ENCODE measurements at places on chromosomes 1 and 21.
A peak's percentile ranks its signal among the peaks of the same experiment; 100 is the strongest.

- DNase-seq, result no peak
These were observed 1.1 kb upstream of the RAP1GAP start for GRCh38 chr1:21670059-21670881.

- DNase-seq, result no peak
These were observed 850 bp upstream of the KHDC4 start for GRCh38 chr1:155934936-155935590.

DNA sequence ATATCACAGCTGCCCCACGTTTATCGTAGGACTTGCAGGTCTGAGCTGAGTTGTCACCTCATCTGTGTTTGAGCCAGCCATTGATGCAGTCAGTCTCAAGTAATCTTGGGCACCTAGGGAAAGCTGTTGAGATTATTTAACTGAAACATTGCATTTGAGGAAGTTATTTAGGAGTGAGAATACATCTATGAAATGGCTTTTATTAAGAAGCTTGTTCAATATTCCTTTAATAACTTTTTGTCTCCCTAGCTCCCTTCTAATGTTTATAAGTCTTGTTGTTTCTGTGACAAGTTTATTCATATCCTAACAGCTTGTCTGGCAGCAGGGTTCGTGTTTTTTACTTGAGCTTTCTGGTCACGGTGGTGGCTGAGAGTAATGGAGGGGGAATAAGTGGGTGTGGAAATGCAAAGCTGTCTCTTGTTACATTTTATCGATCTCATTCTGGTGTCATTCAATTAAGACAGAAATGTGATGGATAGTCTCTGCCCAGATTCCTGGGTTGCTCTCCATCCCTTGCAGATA is 555.9 kb downstream of the USP25 start:
- no peak for DNase-seq

DNA sequence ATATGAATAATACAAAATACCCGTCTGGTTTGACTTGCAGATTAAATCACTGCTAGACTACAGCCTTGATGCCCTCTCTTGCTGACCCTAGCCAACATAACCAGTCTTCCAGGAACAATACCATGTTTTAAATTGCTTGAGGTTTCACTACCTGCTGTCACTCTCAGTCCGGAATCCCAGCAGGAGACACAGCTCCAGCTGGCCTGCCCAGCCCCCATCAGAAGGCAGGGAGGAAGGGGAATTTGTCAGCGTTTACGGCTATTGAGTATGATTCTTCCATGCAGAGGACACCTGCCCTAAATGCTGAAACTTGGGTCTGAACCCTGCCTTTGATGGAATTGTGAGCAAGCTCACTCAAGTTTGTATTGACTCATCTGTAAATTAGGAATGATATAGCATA is 33.0 kb downstream of the ZNF496 start:
- DNase-seq, result no peak

DNA sequence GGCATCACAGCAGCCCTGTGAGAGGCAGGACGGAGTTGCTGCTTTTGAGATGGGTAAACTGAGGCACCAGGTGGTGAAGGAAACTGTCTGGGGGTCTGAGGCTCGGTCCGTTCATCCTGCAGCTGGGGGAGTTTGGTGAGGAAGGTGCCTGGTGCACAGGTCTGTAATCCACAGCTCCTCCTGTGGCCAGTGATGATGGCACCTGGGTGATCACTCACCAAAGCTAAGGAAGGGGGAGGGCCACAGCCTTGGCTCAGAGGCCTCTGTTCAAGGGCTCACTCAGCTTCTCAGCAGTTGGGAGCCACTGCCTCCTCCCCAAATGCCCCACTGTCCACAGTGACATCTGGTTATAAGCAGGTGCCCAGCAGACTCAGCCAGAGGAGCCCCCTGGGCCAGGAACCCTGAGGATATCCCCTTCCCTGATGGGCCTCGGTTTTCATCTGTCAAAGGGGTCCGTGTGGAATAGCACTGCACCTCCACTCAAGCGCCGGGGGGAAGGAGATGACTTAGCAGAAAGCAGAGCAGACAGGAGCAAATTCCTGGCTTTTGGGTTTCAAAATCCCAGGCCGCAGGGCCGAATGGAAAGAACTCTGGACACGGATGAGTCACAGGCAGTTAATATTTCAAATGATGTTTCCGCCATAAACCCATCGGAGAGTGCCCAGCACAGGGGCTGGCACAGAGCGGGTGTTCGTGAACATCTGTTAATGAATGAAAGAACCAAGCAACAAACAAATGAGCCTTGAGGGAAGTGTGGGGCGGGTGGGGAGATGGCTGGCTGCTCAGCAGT is 82.8 kb downstream of the DMRTB1 start:
- no peak for DNase-seq

DNA sequence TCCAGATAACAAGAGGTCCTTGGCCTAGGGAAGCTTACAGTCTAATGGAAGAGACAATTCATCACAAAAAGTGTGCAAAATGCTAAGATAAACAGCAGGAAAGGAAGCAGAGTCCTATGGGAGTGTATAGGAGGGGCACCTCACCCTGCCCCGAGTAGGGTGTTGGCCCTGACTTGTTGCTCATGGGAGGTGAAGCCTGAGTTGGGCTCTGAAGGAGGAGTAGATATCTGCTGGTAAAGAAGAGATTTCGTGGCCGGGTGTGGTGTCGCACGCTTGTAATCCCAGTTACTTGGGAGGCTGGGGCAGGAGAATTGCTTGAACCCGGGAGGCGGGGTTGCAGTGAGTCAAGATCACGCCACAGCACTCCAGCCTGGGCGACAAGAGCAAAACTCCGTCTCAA is 18.6 kb upstream of the GPR37L1 start:
- DNase-seq, result no peak

GRCh38 chr1:187794561-187794960 is 965.8 kb downstream of the PLA2G4A start:
- DNase-seq, result no peak

- DNase-seq, result no peak
These were observed 4.3 kb upstream of the SERBP1 start for GRCh38 chr1:67434491-67434890.

DNA sequence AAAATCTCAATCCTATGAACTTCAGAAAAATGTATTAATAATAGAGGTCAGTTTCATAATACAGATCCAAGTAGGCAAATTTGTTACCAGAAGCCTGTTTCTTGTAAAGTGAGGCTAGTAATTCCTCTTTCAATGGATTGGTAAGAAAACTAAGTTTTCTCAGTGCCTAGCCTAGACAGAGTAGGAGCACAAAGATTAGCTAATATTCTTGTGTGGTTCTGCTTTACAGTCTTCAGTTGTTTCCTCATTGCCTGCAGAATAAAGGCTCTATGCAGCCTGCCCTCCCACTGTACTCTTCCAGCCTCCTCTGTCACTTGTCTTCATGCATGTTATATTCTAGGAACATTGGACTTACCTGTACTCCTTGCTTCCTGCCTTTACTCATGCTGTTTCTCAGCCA is 2.4 kb upstream of the PPP1R15B start:
- no peak for DNase-seq

- DNase-seq, result no peak
These were observed 112.5 kb downstream of the RERE start for GRCh38 chr1:8704866-8705506.

DNA sequence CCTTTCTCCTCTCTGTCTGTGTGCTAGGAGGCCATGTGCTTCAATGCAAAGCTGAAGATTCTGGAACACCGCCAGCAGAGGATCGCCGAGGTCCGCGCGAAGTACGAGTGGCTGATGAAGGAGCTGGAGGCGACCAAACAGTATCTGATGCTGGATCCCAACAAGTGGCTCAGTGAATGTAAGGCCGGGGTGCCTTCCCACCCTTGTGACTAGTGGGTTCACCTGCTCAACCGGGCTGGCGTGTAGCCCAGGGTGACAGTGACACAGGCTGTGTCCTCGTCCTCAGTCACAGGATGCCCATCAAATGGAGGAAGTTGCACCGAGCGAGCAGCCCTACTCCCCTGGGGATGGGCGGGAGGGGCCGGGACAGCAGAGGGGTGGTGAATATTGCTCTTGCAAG is 544.1 kb downstream of the KIF26B start:
- DNase-seq, result no peak

DNA sequence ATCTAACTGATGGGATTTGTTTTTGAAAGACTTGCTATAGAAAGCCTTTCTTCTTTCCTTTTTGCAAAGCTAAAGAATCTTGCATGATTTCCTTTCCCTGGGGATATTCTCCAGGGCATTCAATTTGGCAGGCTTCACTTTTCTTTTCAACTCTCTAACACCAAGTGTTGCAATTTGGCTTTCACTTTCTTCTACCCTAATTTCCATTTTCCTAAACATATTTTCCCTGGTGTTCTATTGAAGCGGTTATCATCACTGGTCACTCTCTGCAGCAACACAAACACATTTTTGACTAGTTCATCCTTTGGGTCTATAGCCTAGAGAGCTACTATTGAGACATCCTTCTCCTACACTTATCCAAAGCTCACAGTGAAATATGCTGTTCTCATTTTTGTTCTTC is 424.5 kb downstream of the NEGR1 start:
- DNase-seq, result no peak

GRCh38 chr1:208219659-208220282 is 24.4 kb downstream of the PLXNA2 start:
- no peak for DNase-seq

DNA sequence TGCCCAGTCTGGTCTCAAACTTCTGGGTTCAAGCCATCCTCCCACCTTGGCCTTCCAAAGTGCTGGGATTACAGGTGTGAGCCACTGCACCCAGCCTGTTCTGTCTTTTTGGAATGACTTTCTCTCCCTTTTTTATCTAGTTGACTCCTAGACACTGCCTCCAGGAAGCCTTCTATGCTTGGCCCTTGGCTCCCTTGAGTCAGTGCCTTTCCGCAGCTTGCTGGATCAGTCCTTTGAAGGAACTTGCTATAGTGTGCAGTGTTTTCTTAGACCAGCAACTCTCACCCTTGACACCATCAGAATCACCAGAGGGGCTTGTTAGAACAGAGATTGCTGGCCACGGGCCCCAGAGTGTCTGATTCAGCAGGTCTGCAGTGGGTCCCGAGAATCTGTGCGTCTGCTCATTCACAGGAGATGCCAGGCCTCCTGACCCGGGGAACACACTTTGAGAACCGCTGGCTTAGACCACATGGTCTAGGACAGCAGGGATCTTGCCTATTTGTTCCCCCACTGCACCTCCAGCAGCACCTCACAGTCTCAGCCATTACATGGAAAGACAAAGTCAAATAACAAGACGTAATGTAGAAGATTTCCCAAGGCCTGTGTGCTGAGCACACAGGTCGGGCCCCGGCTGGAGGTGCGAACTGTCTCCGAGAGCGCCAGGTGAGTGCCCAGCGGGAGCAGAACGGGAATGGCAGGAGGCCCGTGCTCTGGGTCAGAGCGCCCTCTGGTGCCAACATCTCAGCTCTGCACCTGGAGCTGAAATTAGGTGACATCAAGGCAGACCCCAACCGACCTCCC is 27.4 kb upstream of the CTPS1 start:
- peak; percentile 55 for DNase-seq

DNA sequence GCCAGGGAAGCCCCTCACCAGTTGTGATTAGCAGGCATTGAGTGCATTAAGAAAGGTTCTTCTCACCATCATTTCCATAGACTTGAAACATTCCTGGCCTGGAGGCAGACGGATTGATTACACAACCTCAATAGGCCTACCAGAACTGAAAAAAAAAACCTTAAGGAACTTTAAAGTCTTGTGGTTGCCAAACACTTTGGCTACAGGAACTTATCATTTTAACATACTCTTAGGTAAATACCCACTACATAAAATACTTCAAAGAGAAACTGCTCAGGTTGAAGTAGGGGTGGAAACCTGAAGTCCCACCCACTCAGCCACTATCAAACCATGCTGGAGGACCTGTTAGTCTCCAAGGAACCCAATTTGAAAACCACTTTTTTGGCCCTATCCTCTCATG is 22.4 kb upstream of the HMGB4 start:
- no peak for DNase-seq

DNA sequence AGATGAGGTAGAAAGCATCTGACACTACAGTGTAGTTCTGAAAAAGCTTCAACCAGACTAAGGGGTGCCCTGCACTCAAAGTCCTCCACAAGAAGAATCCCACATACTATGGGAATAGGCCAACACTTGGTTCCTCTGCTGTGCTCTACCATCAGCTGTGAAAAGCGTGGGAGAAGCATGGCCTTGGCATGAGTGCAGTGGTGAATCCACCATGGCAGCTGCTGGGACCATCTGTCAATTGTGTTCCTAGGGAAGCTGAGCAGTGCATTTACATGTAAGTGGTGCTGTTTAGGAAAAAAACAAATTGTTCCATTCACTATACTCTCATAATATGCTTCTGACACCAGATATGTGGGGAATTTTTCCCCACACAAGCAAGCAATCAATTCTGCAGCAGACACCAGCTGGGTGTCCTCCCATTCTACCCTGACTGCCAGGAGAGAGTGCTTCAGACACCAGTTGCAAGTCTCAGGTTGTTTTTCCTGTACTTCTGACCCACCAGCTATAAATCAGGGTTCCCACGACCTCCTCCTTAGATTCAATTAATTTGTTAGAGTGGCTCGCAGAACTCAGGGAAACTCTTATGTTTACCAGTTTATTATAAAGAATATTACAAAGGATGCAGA is 230.8 kb upstream of the CHRM3 start:
- DNase-seq, result no peak

- DNase-seq, result no peak
These were observed 8.4 kb downstream of the TIPRL start for GRCh38 chr1:168187177-168187576.

GRCh38 chr21:30152792-30153191 is 13.8 kb downstream of the CLDN17 start:
- no peak for DNase-seq

- no peak for DNase-seq
These were observed 250.3 kb upstream of the SGIP1 start for GRCh38 chr1:66283622-66284041.

- no peak for DNase-seq
These were observed 17.6 kb upstream of the CCT8 start for GRCh38 chr21:29091033-29091432.

DNA sequence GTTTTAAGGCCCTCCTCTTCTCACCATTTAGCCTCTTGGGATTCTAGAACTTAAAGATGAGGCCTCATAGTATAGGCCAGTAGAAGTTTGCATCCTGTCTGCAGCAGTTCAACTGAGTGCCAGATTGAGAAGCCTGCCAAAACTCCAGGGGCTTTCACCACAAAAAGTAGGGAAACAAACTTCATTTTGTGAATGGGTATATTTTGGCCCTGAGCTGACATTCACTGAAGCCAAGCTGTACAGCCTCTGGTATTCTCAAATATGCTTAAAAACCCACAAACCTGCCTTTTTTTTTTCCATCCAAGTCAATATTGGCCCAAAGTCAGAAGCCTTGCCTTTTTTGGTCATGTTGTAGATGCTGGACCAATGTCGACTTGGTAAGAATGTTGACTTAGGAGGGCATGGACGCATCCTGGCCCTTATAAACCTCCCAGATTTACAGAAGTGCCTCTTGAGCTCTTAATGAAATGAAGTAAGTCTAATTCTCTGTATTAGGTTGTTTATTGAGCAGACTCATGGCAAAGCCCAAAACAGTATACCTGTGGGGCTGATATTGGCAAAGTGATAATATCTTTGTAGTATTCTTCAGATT is 337.5 kb downstream of the CHRM3 start:
- no peak for DNase-seq

GRCh38 chr1:44784094-44785028 is 3.6 kb downstream of the BEST4 start:
- no peak for DNase-seq

Data from NCI-H2081 treated with DMSO at 0.1 percent for 48 hours (cell line).